ENCODE measurements at places on chromosomes 3 and 15. TPM values are rescaled to one million over a fixed set of nuclear protein-coding genes. Genes with fewer than 3 reads are reported as not detected.

The FMN1 gene
- total RNA-seq: 47.3 TPM

The GUCA1C gene
- total RNA-seq: not detected

DNA sequence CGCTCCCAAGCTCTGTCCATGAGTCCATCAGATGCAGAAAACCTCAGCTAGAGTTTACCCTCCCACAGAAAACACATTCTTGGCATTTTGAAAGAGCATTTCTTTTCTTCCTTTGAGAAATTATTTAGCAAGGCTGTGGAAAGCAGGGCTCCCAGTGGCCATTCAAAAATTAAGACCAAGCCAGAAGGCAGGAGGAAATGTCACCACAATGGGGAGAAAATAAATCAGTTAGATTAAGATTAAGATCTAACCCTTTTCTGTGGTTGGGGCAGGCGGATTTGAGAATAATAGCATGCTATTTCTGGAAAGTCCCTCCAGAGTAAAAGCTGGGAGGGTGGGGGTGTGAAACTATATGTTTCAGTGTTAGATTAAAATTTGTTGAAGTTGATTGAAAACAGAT, 20.2 kb downstream of the LRIG1 start:
- DNase-seq: no peak

GRCh38 chr3:166171695-166172094, 334.5 kb upstream of the BCHE start:
- no peak for DNase-seq

DNA sequence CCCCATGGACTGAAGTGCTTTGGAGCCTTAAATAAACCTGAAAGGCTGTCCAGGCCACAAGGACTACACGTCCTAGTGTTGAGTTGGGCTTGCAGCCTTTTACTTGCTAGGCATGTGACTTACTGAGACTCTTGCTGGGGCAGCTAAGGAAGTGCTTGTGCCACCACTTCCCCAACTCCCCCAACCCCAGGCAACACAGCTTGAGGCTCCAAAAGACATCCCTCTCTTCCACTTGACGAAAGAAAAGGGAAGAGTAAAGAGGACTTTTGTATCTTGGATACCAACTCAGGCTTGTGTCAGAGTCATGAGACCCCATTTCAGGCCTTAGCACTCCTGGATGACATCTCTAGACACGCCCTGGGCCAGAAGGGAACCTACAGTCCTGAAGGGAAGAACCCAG, 109.8 kb downstream of the XRN1 start:
- no peak for DNase-seq

- DNase-seq: no peak
These were observed 26.6 kb downstream of the SLC24A5 start for GRCh38 chr15:48147358-48147757.

DNA sequence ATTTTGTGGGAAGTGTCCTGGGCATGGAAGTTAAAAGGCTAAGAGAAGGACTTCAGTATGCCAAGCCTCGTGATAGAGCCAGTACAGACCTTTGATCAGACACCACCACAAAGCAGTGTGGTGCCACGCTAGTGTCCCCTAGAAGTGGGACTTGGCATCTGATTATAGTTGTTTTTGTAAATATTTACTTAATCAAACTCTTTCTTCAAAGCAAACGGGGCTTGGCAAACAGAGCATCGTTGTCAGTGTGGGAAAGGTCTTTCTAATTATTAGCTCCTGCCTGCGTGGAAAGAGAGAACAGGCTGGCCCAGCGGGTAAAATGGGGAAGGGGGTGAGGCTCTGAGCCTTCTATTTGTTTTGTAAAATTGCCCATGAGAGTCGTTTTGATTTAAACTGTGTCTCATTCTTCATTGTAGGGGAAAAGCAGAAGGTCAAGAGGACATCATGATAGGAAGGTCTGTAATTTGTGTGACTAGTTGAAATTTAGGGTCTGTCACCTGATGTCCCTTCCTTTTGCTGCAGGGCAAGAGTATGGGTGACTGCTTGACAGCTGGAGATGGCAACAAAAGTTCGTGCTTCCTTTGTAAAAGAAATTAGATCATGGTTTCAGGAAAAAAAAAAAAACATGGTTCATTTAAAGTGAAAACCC, 105.0 kb downstream of the IQCH start:
- no peak for DNase-seq

DNA sequence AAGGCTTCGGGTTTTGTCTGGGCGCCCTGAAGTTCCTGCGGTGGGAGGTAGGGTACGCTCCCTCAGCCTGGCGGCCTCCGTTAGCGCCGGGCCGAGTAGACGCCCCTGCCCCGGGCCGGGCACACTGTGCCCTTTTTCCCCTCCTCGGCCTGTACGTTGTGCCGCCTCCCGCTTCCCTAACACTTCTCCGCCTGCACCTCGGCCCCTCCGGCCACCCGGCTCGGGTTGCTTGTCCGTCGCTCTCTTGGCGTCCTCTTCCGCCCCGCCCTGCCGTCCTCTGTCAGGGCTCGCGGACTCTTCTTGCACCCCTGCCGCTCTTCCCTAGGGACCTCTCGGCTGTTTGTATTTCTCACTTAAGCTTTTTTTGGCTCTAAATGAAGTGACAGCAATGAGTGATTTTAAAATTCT, 384 bp downstream of the KNL1 start:
- peak; percentile 66 for DNase-seq

- no peak for DNase-seq
These were observed 4.4 kb upstream of the CD200R1 start for GRCh38 chr3:112979244-112979832.

The ALDH1A3 gene
- 12.4 TPM for total RNA-seq

The ACY1 gene
- 37.3 TPM for total RNA-seq

The SUCNR1 gene
- total RNA-seq: 0.79 TPM

- no peak for DNase-seq
These were observed 102.4 kb downstream of the KLHL25 start for GRCh38 chr15:85692321-85692720.

DNA sequence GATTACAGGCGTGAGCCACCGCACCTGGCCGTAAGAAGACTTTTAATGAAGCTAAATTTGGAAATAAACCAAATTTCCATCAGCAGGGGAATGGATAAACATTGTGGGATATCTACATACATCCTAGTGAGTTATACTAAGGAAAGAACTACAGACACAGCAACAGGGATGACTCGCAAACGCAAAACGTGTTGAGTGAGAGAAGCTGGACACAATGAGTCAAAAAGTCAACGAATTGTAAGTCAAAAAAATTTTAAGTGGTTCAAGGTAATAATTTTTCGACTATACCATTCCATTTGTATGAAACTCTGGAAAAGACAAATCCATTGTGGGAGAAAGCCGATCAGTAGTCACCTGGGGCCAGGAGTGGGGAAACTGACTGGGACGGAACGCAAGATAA, 19.9 kb downstream of the PLA2G4F start:
- no peak for DNase-seq

The RTP3 gene
- total RNA-seq: not detected

Data from suprapubic skin (tissue), 4 donors.